ENCODE measurements at places on chromosomes 1 and 21.

DNA sequence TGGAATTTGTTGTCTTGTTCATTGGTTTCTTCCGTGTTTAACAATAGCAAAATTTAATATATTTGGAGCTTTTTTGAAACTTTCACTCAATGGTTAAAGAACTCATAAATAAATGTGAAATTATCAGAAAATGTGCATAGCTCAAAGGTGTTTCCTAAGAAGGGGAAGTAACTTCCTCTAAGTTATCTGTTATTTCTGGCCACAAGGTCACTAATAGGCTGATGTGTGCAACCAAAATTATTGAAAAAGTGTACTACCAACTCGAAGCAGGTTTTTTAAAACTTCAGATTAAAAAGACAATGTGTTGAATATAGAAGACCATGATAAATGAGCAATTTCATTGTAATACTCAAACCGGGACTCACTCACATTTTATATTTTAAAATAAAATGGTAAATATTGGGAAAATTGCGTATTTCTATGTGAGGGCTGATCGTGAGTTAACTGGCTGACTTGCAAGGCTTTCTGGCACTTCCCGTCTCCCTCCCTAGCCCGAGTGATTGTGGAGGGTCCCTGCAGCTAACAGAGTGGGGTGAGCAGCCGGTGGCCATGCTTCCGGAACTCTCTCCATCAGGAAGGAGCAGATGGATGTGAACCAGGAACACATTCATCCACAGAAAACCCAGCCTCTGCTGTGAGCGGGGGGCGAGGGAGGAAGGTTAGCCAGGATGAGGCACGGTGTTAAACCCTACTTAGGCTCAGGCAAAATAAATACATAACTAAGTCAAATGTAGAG is 96.9 kb downstream of the ERG start:
- DNase-seq = no peak

DNA sequence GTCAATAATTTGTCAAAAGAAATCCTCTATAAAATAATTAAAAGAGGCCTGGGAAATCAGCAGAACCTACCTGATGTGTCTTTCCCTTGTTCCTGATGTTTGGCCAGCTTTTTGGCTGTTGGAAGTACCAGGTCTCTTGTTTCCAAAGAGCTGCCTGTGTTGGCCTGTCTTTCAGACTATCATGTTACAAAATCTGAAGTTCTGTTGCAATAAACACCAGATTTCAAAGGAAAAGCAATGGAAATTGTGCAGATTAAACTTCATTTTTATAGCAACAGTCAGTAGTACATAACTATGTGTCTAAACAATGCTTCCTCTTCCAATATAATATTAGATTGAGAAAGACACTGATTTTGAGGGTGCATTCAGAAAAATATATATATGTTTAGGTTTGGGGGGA is 647.2 kb upstream of the CXADR start:
- DNase-seq = no peak

GRCh38 chr1:15381805-15382204 is 27.9 kb upstream of the EFHD2 start:
- no peak for DNase-seq

GRCh38 chr1:37243368-37244082 is 209.2 kb upstream of the GRIK3 start:
- no peak for DNase-seq

- DNase-seq = no peak
These were observed 48.9 kb downstream of the RHOU start for GRCh38 chr1:228784181-228784580.
